ENCODE measurements at places on chromosomes 2 and 18.
A peak's percentile ranks its signal among the peaks of the same experiment; 100 is the strongest.

GRCh38 chr2:99554238-99554637, 64.4 kb upstream of the REV1 start:
- DNase-seq = no peak

GRCh38 chr2:57809230-57809629, 237.4 kb upstream of the VRK2 start:
- no peak for DNase-seq

DNA sequence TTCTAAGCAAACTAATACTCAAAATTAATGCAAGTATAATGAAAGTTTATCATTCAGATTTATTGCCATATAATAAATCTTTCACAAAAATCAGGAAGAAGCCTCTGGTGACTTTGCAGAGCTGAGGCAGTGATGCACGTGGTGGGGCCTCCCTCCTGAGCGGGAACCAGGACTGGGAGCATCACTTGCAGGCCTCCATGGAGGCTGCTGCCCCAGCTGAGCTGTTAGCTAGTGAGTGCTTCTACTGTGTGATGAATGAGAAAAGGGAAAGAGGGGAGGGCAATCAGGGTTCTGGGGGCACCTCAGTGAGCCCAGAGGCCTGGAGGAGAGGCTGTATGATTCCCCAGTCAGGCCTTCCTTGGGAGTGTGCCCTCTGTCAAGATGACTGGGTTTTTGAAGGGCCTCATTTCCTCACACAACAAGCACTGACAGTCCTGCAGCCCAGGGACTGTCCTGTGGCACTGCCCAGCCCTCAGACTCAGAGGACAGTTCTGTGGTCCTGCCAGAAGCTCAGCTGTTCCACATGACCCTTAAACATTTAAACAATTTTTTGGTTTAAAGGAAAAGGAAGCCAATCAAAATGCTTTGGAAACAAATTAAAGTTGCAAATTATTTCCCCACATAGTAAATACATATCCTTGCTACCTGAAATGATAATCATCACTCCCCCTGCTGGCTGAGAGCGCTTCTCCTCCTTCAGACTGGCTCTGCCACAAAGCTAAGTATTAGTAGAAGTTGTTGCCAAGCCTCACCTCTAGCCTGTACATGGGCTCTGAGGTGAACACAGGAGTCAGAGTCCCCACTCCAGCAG, 90.9 kb upstream of the SMAD7 start:
- DNase-seq = peak; percentile 31

- DNase-seq = no peak
Measured at GRCh38 chr2:144682248-144682647, 162.3 kb upstream of the ZEB2 start.

DNA sequence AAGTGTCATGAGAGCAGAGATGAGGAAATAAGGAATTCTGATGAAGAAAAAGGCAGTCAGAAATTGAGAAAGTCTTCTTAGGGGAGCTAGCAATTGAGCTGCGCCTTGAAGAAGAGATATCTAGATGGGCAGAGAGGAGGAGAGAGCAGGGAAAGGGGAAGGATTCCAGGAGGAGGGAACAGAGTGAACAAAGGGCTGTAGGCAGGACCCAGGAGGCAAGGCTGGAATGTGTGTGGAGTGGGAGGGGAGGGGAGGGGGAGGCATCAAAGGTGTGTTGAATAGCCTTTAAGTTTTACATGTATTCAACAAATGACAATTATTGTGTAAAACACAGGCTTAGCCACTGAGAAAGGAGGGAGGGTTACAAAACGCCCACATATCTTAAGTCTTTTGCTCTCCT, 164.5 kb downstream of the TDRD15 start:
- no peak for DNase-seq

DNA sequence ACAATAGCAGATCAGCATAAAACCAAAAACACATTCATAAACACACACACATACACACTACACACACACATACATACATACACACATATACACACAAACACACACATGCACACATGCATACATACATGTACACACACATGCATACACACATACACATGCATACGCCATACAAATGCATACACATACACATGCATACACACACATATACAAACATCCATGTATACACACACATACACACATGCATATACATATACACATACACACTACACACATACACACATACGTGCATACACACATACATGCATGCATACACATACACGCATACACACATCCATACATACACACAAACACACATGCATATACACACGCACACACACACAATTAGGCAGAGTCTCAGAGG, 490.1 kb downstream of the TNS1 start:
- DNase-seq = no peak

- no peak for DNase-seq
Measured at GRCh38 chr2:138610201-138610953, 108.8 kb downstream of the SPOPL start.

DNA sequence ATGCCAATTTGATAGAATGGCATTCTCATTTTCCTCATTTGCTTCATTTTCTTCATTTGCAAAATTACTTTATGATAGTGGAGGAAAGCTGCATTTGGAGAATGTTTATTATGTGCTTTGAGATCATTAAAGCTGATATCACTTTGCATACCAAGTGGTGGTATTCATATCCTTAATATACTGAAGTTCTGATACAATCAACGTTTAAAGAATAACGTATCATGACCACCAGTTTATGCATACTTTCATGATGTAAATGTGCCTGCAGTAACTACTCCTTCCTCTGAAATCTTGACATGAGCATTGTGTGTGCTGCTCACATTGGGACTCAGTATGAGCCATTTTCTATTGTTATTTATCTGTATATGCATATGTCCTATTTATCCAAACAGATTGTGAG, 302.1 kb downstream of the ARHGAP15 start:
- DNase-seq = no peak

DNA sequence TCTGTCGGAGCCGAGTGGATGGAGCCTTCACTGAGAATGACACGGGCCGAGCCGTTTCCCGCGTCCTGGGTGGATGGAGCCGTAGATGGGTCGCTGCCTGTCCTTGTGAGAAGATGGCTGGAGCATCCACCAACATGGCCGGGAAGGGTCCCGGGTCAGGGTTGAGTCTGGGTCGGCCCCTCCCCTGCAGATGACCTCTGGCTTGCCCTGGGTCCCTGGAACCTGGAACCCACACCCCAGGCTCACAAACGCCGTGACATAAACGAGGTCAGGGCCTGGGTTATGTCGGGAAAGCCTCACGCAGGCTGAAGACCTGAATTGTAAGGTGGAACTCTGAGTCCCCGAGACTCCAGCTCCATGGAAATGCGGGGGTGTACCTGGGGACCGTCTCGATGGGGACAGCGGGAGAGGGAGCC, 94.9 kb downstream of the NFATC1 start:
- DNase-seq = no peak

GRCh38 chr18:63290821-63291200, 28.8 kb downstream of the BCL2 start:
- DNase-seq = peak; percentile 33

DNA sequence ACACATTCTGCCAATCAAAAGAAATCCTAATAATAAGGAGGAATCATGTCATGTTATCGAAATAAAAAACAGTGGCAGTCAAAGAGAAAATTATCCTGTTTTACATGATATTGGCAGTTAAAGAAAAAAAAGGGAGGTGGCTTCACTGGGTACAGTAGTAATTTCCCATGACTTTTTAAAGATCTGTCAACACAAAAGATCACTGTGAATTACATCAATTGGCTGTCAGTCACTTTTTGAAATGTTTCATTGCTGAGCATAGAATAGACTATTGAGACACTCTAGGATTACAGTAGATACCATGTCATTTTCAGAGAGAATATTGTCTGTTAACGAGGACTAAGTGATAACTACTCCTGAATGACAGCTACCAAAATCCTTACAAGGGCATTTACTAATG, 335.7 kb upstream of the CYP26B1 start:
- DNase-seq = no peak

DNA sequence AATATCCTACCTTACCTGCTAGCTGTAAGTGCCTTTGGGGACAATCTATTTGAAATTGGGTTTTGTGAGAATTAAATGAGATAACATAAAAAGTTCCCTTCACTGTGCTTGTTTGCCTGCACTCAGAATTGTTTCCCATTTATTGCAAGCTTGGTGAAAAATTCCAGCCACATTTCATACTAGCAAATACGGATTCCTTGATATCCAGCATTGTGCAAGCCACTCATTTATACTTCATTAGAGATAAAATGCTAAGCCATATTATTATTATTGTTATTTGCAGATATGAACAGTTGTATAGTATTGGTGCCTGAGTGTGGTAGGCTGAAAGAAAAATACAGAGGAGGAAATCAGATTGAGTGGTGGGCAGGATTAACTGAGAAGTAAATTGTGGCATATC, 31.9 kb downstream of the ACSL3 start:
- no peak for DNase-seq

- no peak for DNase-seq
Measured at GRCh38 chr2:180314086-180314485, 307.0 kb upstream of the CWC22 start.

DNA sequence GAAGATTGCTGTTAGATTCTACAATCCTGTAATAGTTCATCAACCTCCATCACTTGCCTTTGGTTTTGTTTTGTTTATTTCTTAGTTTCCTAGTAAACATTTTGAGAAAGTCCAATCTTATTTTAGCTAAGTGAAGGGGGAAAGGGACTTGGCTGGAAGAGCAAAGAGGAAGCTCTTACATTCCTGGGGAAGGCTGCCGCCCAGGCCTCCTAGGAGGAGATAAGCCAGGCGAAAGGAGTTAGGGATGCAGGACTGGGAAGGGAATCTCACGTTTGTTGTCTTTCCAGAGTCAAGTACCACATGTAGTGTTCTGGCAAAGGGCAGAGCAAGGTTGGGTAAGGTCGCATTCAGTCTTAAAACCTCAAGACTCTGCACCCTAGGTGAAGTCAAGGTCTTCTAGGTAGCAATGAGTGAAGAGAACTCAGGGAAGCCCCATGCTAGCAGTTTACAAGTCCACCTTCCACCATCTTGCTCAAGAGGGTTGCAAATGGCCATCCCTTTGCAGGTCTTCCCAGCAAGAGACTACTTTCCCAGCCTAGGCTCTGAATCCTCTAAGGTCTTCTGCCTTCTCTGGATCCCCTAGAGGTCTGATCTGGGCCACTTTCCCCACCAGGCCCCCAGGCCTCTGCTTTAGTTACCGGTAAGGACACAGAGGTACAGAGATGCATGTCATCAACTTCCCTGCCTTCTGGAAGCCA, 320.7 kb downstream of the CYP26B1 start:
- no peak for DNase-seq

- DNase-seq = no peak
Measured at GRCh38 chr2:176483901-176484568, 214.8 kb downstream of the MTX2 start.

DNA sequence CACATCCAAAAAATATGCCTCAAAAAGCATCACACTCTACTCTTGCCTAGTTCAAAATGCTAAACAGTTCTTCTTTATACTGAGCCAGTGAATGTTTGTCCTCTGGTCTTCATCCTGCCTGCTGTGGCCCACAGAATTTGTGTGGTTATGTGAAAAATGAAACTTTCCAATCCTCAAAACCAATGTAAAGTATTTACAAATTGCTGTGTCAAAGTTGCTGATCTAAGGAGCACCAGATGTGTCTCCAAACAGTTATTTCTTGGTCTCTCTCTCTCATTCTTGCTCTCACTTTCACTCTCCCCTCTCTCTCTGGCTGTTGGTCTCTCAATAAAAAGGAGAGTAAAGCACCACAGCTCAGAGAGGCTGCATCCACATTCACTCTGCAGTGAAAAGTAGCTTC, 23.0 kb downstream of the EPHA4 start:
- no peak for DNase-seq

GRCh38 chr2:54680397-54681041, 42.9 kb upstream of the EML6 start:
- peak; percentile 56 for DNase-seq

DNA sequence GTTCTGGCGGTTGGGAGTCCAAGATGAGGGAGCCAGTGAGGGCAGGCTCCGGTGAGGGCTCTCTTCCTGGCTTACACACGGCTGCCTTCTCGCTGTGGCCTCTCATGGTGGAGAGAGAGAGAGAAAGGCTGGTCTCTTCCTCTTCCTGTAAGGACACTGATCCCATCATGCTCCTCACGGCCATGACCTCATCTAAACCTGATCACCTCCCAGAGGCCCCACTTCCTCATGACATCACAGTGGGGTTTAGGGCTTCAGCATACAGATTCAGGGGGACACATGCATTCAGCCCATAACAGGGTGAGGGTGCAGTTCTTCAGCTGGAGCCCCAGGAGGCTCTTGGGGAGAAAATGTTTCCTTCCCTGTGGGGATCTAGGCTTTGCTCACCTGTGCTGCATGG, 29.2 kb downstream of the AGAP1 start:
- no peak for DNase-seq

DNA sequence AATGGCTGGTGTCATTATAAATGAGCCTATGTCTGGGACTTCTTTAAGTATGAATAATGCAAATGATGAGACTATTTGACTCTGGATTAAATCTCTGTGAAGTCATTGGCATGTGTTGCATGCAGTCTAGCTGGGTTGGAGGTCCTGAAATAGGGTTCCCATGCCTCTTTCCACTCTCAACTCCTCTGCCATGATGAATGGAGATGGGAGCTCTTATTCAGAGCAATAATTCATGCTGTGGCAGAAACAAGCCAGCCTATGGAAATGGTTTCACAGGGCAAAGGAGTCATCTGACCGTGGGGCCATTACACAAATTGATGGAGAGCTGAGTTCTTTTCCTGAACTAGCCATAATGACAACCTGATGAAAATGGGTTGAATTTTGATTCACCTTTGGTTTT, 15.5 kb upstream of the CCDC195 start:
- DNase-seq = no peak

- DNase-seq = no peak
Measured at GRCh38 chr2:43495727-43496126, 100.1 kb downstream of the THADA start.

DNA sequence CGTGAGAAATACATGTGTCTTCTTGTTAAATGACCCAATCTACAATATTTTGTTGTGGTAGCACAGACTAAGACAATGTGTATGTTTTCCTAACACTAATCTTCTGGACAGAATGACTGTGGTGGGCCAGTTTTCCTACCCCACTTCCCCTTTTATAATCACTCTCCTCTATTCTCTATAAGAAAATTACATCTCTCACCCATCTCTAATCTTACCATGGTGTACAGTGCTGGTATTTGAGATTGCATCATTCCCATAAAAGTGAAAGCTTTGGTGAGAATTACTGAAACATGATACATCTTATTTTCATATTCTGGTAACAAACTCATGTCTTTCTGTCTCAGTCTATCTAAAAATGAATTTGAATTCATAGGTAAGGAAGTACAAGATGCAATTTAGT, 40.5 kb downstream of the CAVIN2 start:
- DNase-seq = no peak

- no peak for DNase-seq
Measured at GRCh38 chr18:41162191-41162590, 792.8 kb upstream of the PIK3C3 start.

DNA sequence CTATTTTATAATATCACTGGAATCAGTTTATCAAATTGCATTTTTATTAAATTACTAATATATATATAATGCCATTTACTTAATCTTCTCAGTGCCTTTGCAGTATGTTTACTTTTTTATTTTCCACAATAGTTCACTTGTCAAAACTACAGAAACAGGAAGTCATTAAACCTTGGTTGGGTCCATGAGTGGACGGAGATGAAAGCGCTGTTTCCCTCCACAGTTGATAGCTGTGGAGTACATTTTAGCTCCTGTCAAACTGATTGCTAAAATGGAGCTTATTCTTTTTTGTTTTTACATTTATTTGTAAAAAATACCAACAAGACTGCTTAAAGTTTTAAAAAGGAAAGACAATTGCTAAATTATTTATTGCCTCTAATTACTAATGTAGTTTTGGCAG, 19.2 kb downstream of the MFF start:
- no peak for DNase-seq
